Esophagus muscularis mucosa (tissue), 4 donors: ENCODE measurements at places on chromosomes 13 and 19. TPM values are rescaled to one million over a fixed set of nuclear protein-coding genes. Genes with fewer than 3 reads are reported as not detected.

- no peaks in the 10 kb centered on the region for H3K27me3 ChIP-seq
- H3K27ac ChIP-seq: peak overlapping the region; percentile 5
- no peak overlapping the region for H3K4me3 ChIP-seq
- H3K4me1 ChIP-seq: peaks cover 4% of the 10 kb centered on the region
- no peaks in the 10 kb centered on the region for H3K36me3 ChIP-seq
Observed at GRCh38 chr13:76474356-76474755, 411.8 kb downstream of the KCTD12 start.

DNA sequence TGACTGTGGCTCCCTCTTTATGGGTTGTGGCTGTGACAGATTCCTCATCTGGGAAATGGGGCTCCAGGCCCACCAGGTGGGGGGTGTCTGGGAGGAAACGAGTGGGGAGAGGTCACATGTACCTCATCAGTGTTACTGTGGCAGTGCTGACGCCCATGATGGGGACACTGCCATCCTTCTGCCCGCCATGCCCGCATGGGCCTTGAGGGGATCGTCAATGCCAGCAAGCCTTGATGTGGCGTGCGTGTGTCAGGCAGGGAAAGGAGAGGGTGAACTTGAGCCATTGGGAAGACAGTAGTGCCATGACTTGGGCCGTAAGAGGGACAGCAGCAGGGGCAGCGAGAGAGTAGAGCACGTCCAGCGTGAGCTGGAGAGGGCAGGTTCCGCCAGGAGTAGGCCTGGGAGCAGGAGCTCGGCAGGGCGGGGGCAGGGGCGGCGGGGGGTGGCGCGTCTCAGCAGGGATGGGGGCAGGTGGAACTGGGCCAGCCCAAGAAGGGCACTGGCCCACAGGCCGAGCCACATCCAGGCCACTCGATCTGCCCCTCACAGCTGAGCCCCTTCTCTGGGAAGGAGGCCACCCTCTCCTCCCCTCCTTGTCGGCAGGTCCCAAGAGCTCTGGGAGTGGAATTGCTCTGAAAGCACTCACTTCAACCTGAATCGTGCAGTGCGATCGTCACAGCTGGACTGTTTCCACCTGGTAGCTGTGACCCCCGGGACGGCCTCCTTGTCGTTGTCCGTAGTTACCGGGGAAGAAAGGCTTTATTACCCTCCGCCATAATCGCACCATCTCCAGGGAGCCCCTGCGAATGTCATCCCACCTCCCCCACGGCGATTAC lies 9.9 kb downstream of the KLHL26 start:
- H3K4me3 ChIP-seq: no peak overlapping the region
- no peak overlapping the region for H3K27ac ChIP-seq
- no peaks in the 10 kb centered on the region for H3K27me3 ChIP-seq
- no peaks in the 10 kb centered on the region for H3K36me3 ChIP-seq
- H3K4me1 ChIP-seq: peaks cover 76% of the 10 kb centered on the region

DNA sequence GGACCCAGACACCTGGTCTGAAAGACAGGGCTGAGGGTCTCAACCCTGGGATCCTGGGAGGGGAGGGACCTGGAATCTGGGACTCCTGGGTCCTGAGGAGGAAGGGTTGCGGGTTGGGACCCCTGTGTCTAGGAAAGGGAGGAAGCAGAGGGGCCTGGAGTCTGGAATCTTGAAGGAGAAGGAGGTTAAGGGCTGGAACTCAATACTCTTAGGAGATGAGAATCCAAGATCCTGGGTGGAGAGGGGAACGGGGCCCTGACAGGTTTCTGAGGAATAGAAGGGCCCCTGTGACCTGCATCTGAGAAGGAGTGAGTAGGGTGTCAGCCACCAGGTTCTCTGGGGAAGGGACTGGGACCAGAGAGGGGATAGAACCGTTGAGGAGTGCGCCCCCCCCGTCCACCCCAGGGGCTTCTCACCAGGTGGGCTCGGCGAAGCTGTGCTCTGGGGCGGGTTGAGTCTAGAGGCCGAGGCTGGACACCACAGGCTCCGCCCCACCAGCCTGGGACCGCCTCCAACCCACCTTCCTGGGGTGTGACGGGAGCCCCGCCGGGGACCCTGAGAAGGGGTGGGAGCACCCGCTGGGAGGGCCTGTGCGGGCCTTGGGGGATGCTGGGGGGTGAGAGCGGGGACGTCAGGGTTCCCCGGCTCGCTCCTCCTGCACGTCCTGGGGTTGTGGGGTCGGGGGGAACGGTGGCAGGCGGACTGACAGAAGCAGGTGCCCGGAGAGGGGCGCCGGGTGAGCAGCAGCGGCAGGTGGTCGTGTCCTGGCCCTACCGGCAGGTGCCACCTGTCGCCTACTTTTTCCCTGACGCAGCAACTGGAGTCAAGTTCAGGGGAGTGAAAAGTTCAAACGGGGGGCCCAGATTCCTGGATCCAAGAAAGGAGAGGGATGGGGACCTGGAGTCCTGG lies at the start of gene MAMSTR:
MAMSTR (minus strand) TSS at position 463 of the 909 bp plus-strand sequence. CDS start 694 bp downstream, outside the sequence.
- peaks cover 31% of the 10 kb centered on the region for H3K36me3 ChIP-seq
- peaks cover 69% of the 10 kb centered on the region for H3K4me1 ChIP-seq
- H3K27me3 ChIP-seq: no peaks in the 10 kb centered on the region
- peak within 1 kb of the TSS; percentile 61 for H3K4me3 ChIP-seq
- DNase-seq: no peak
- H3K27ac ChIP-seq: peak within 1 kb of the TSS; percentile 87

DNA sequence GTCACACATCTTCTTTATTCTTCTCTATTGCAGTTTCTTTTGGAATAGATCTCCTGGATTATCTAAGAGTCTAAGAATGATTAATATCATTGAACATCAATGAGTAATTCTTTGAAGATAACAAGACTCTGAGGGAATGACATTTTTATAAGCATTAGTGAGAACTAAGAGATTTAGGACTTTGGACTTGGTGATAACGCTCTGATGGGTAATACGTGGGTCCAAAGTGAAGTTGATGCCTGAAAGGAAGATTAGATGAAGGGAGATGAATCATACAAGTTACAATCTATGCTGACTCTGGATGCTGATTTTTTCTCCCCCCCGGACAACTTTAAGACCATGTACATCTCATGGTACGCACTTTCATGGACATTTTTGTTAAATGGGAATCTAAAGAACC lies 364.5 kb downstream of the GPC5 start:
- no peak overlapping the region for H3K27ac ChIP-seq
- no peak overlapping the region for H3K4me3 ChIP-seq
- no peaks in the 10 kb centered on the region for H3K36me3 ChIP-seq
- no peaks in the 10 kb centered on the region for H3K27me3 ChIP-seq
- no peaks in the 10 kb centered on the region for H3K4me1 ChIP-seq

DNA sequence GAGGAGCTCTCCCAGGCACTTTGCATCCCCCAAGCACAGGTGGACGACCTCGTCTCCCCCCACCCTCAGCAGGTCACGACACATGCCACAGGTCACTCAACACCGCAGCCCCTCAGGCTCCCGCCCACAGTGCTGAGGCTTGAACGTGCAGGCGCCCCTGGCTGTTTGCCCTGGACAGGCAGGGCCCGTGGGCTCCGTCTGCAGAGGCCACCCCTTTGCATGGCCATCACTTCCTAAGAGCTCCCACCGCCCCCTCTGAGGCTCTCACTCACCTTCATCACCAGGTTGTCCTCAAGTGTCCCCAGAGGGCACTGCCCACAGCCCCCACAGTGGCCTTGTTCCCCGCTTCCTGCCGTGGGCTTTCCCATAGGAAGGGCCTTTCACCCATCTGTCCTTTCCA lies 132.1 kb upstream of the MCF2L start:
- H3K4me1 ChIP-seq: peaks cover 9% of the 10 kb centered on the region
- no peak for DNase-seq
- peaks cover 71% of the 10 kb centered on the region for H3K36me3 ChIP-seq

DNA sequence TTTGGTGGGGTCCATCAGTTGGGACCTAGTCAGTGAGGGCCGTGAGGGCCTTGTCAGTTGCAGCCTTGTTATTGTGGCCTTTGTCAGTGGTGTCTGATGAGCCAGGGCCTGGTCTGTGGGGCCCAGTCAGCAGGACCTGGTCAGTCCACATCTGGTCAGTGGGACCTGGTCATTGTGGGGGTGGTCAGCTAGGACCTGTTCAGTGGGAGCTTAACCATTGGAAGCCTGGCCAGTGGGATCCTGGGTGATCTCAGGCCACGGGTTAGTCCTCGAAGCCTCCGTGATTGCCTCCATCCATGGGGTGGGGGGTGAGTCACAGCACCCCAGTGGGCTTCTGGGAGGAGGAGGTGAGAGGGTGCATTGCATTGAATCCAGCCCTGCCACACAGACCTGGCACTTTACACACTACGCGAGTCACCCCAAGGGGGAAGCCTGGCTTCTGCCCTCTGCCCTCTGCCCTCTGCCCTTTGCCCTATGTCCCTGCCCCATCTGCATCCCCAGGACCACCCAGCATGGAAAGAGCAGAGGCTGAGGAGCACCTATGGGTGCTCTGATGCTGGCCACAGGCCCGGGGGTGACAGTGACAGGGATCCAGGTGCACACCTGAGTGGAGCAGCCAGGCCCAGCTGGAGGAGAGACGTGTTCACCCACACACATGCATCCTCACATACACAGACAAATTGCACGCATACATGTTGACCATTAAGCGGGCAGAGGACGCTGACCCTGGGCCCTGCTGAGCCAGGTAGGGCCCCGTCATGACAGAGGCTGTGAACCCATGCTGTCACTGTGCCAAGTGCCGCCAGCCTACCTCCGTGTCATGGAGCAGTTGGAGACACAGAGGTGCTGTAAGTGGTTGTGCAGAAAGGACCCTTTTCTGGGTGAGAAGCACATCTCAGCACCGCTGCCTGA lies 59.8 kb upstream of the TPM4 start:
- no peak overlapping the region for H3K27ac ChIP-seq
- H3K4me1 ChIP-seq: no peaks in the 10 kb centered on the region
- H3K36me3 ChIP-seq: no peaks in the 10 kb centered on the region
- no peak for DNase-seq

DNA sequence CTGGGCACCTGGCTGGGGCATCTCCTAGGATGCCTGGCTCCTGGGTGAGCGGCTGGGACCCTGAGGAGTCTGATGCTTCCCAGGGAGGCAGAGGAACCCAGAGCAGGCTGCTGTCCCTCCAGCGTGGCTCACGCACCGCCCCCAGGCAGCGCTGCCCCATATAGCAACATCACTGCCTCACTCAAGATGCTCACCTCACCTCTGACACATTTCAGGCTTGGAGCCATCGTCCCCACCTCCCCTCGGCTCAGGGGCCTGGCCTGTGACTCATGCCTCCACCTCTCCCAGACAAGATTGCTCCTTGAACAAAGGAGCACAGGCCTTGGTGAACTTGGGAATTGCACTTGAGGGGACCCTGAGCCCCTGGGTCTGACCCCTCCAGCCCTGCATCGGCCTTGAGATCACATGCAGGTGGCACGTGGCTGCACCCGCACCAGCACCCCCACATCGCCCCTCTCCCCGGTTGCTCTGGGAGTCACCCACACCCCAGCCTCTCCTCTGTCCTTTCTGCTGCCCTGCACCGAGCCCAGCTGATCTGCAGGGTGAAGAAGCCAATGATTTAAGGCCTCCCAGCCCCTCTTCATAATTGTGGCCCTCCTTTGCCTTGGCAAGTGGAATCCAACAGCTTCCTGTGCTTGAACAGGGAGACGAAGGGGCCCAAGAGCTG lies 11.2 kb downstream of the CEBPA start:
- H3K27ac ChIP-seq: no peak overlapping the region
- no peaks in the 10 kb centered on the region for H3K36me3 ChIP-seq
- H3K4me3 ChIP-seq: no peak overlapping the region
- no peaks in the 10 kb centered on the region for H3K27me3 ChIP-seq
- no peak for DNase-seq

GRCh38 chr19:18898081-18898606 lies 2.2 kb upstream of the CERS1 start:
- H3K27me3 ChIP-seq: peaks cover 16% of the 10 kb centered on the region
- peaks cover 29% of the 10 kb centered on the region for H3K4me1 ChIP-seq
- H3K27ac ChIP-seq: no peak overlapping the region

- H3K27ac ChIP-seq: no peak overlapping the region
- H3K27me3 ChIP-seq: no peaks in the 10 kb centered on the region
- peaks cover 60% of the 10 kb centered on the region for H3K36me3 ChIP-seq
- no peak overlapping the region for H3K4me3 ChIP-seq
Observed at GRCh38 chr19:6415591-6416190, 8.9 kb downstream of the KHSRP start.

GRCh38 chr13:45695198-45695730 lies 6.9 kb upstream of the CBY2 start:
- H3K4me3 ChIP-seq: no peak overlapping the region
- H3K4me1 ChIP-seq: no peaks in the 10 kb centered on the region
- no peak overlapping the region for H3K27ac ChIP-seq
- H3K36me3 ChIP-seq: no peaks in the 10 kb centered on the region

DNA sequence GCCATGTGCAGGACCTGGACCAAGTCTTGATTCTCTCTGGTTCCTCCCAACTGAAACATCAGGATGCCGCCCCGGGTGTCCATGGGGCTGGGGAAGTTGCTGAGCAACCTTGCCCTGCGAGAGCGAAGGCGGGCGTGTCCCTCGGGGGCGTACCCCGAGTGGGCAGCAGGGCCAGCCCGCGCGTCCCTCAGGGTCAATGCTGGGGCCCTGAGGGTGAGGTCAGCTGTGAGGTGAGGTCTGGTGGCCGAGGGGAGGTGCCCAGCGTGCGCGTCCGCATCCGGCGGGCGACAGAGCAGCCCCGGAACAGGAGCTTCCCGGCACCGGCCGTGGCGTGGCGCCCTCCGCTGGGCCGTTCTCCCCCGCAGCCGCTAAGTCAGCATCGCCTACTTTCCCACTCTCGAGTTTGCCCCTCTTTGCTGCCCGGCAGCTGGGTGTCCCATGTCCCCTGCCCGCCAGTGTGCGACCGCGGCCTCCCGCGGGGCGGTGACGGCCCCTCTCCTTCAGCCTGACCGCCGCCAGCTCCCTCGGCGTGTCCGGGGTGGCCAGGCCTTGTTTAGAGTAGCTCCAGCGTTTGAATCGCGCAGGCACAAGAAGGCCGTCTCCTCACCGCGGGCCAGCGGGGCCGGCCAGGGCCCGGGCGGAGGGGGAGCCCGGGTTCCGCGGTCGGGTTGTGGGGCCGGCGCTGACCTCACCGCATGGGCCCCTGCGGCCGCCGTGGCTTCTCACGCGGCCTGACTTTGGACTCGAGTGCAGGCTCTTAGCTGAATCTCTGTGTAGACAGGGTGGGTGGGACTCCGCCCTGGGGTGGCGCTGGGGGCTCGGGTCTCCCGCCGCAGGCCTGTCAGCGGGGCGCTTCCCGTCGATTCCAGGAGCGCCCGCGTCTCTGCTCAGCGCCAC lies 33.0 kb downstream of the GJA3 start:
- H3K4me1 ChIP-seq: peaks cover 41% of the 10 kb centered on the region
- DNase-seq: no peak
- peak overlapping the region; percentile 83 for H3K27ac ChIP-seq

ZIK1 gene
- total RNA-seq: 4.6 TPM
